NB4 (cell line): ENCODE measurements at places on chromosomes 5 and 9.
A peak's percentile ranks its signal among the peaks of the same experiment; 100 is the strongest.

DNA sequence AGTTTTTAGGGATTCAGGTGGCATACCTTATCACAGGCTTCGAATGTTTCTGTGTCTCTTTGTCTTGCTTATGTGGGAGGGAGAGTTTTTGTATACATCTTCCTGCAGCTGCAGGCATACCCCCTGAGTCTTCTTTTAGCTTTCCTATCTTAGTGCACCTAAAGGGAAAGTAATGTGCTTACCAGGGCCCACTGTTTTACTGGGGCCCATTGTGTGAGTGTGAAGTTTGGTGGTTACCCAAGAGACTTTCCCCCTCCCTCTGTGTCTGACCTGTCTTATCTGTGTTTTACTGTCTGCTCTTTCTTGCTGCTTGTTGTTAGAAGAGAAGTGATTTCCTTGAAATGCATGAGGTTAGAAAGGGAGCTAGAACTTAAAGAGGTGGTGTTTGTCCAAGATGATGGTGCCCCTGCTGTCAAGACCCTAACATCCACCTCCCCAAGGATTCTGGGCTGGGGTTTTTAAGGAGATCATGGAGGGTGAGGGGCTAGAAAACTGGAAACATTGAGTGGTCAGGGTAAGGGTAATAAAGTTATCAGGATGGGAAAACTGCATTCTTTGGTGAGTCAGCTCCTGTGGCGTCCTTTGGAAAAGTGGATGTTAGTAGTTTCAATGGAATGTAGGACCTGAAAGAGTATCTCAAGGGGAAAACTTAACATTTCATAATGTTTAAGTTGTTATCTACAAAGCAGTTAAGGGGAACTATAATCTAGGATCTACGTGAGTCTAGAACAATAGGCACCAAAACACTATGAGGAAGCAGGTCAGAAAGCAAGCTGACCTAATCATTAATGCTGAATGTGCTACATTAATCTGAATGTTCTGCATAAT lies 583.5 kb upstream of the TUSC1 start:
- DNase-seq: no peak

DNA sequence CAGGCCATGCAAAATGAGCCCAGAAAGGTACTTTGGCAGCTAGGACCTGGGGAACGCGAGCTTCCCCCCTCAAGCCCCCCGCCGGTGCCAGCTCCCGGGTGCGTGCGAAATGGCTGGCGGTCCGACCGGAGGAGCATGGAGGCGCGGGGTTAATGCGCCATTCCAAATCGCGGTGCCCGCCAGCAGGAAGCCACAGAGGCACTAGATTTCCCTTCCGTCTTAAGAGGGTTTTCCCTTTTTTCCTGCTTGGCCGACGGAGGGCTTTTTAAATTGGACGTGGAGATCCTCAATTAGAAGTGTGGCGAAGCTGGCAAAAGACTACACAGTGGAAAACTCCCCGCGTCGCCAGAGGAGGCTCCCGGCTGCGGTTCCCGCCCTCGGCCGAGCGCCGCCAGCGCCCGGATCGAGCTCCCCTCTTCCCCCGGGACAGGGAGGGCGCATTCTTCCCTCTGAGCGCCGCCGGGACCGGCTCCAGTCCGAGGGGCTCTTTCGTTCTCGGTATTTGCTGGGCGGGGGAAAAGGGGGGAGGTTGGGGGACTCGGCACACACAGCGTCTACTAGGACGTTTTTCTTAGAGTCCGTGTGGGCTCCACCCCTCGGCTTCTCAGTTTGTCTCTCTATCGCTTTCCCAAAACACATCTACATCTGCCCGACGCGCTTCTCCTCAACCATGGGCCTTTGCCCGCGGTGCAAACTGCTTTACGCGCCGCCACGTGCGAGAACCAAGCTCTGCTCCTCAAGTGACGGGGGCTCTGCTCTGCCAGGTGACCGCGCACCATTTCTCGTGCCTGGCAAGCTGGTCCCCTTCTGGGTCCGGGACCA lies 3.0 kb downstream of the GDNF start:
- DNase-seq: no peak

- DNase-seq: no peak
These were observed 8.7 kb downstream of the HMGCS1 start for GRCh38 chr5:43304525-43304924.

GRCh38 chr9:92141144-92142129 lies 26.2 kb upstream of the SPTLC1 start:
- DNase-seq: no peak

- DNase-seq: no peak
These were observed 66.2 kb downstream of the DRD1 start for GRCh38 chr5:175377816-175378215.

DNA sequence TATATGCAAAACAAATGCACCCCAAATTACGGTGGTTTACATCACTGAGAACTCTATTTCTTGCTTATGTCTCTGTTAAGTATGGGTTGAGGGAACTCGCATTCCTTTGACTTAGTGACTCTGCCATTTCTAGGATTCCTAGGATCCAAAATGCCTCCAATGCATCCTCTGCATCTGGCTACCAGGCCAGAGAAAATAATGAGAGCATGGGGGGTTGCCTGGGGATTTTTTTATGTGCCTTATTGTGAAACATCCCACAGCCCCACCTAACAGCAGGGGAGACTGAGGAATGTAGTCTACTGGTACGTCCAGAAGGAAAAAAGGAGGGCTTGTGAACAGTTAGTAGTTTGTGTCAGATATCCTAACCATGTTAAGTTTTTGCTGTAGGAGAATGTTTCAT lies 466.0 kb upstream of the ARRDC3 start:
- DNase-seq: no peak

DNA sequence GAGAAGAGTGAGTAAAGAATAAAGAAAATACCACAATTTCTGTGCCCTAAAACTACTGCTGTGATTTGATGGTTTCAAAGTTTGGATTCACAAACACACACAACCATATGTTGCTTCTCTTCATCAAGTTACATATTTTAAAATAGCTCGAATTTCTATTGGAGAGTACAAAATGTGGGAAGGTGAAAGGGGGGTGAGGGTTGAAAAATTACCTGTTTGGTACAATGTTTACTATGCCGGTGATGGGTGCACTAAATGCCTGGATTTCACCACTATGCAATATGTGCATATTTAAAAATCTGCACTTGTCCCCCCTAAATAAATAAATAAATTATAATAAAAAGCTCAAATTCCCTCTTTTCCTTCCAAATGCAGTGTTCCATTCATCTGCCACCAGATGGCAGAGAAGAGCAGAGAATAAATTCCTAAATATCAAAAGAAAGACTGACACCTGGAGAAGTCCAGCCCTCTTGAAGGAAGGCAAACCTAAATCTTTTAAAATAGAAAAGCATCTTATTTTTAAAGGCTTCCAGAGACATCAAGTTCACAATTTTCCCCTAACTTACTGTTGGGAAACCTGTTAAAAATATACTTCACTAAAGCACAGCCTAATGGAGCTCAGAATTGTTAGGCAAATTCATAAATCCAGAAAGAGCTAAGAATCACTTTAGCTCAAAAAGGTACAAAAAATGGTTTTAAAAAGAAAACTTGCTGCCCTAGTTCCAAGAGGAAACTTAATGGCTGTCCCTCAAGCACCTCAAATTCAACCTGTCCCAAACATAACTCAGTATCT lies 24.8 kb upstream of the HNRNPA0 start:
- DNase-seq: peak; percentile 51

- DNase-seq: peak; percentile 35
These were observed 98.9 kb downstream of the CFAP95 start for GRCh38 chr9:69919461-69920061.

- peak; percentile 7 for DNase-seq
These were observed 1909.4 kb upstream of the WWC1 start for GRCh38 chr5:166382031-166382430.

GRCh38 chr5:9363026-9363425 lies 182.8 kb downstream of the SEMA5A start:
- no peak for DNase-seq

DNA sequence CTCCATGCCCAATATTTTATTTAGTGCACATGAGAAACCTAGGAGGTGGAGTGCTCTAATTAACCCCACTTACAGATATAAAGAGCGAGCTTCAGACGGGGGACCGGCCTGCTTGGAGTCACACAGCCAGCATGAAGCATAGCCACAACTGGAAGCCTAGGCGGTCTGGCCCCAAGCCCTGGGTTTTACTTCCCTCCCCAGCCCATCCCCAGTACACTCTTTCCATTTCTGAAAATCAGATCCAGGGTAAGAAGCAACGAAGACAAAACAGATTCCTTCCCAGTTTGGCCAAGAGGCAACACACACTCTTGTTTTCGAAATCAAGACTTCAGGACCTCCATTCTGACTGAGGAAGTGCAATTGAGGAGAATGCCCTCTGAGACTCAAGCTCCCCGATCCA lies 27.1 kb downstream of the KCNMB1 start:
- peak; percentile 36 for DNase-seq
